Erythroblast (primary cell): ENCODE measurements at places on chromosomes 1 and 21.
A peak's percentile ranks its signal among the peaks of the same experiment; 100 is the strongest.

DNA sequence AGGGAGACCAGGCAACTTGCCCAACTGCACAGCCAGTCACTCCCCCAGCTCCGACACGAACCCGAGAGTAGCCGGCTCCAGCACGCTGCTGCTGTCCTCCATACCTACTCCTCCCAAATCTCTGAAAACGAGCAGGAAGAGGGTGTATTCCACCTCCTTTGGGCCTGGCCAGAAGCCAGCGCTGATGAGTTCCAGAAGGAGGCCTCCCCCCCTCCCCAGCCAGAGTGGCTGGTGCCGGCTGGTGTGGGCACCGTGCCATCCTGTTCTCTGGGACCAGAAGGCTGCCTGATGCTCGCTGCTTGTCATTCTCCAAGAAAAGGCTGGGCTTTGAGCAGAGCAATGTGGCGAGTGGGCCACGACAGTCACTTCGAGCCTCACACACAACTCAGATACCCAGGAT, 22.2 kb downstream of the KCNN3 start:
- DNase-seq = no peak

DNA sequence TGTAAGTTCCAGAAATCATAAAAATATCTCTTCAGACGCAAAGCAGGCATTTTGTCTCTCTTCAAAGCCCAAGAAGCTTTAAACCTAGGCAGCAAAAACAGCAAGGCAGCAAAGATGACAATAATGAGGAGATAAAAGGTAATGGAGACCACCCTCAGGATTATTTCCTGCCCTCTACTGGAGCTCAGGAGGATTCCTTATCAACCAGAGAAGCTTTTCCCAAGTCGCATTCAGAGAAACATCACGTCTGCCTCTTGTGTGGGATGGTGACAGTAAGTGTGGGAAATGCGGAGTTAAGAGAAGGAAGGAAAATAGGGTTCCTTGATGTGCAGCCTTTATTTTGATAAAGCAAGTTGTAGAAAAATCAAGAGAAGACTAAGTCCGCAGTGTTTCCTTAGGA, 365.8 kb downstream of the RGS7 start:
- DNase-seq = no peak

DNA sequence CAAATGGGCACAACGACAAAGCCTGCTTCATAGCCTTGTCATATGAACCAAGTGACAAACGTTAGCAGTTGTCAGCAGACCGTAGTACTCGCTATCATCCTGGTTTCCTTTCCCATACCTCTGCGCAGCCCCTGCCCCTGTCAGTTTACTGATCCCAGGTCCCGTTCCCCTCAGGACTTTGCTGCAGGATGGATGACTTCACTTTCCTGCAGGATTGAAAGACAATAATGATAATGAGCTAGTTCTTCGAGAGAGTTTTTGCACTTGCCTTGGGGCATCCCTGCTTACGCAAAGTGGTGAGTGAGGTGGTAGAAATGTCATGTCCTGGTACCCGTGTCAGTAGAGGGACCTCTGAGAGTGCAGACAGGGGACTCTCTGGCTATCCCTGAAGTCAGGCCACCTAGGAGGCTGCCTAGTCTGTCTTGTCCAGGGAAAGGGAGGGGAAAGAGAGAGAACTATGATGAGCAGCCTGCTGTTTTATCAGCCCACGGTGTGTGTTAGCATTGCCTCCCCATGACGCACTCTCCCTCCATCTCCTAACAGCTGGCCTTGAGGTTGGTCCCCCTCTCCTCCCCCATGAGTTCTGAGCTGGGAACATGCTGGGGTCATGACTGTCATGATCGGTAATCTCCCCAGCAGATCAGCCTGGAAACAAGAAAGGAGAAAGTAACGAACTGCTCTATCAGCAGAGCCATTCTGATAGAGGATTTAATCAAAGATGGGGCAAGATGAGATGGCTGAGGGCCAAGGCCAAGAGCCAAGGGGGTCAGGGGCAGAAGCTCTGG, 53.7 kb downstream of the ELK4 start:
- DNase-seq = no peak

DNA sequence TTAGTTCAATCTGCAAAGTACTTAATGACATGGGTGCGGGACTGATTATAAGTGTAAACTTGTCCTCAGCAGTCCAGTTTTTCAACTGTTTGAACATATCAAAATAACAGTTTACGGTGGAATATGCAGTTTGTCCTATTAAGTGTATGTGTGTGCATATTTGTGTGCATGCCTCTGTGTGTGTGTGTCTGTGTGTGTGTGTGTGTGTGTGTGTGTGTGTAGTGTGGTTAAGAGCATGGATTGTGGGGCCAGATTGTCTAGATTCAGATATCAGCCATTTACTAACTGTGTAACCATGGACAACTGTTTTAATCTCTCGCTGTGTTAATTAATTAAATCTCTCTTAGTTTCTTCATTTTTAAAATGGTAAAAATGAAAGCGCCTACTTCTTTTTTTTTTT, 39.0 kb downstream of the NEXN start:
- DNase-seq = no peak

GRCh38 chr1:150528196-150528595, 12.6 kb downstream of the FALEC start:
- no peak for DNase-seq

- no peak for DNase-seq
Measured at GRCh38 chr1:169538998-169539871, 47.0 kb downstream of the F5 start.

GRCh38 chr1:77683160-77684148, 996 bp upstream of the ZZZ3 start:
- peak; percentile 93 for DNase-seq

DNA sequence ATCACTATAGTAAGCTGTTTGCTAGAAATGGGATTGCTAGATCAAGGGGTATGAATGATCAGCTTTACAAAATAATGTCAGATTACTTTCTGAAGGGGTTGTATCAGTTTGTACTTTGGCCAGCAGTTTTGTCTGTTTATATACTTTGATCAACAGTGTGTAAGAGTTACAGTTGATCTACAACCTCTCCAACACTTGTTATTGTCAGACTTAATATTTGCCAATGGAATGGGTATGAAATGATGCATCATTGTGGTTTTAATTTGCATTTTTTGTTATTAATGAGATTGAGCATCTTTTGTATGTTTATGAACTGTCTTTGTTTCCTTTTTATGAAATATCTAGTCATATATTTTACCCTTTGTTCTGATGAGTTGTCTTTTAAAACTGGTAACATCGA, 4.3 kb downstream of the TTC3 start:
- no peak for DNase-seq

DNA sequence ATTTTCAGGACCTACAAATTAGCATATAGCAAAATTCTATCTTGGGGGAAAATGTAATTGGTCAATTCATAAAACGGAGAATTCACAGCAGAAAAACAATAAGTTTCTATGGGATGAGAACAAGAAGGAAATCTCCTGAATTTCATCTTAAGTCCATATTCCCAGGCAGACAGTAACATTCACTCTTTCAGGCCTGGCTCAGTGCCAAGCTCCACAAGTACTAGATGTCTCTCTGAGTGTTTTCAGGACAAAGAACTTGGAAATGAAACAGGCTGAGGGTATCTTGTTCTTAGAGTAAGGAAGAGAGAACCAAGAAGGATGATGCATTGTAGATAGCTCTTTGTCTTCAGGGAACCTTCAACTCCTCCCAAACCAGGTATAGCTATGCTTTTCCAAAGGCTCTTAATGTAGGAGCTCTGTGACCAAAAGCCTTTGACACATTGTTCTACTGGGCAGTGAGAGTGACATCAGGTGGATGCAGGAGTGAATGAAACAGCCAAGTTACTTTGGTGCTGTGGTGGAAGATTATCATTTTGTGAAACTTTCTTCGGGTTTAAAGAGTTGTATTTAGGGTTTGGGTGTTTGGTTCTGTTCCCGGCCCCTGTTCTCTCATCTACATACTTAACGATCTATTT, 298.3 kb downstream of the GPATCH2 start:
- no peak for DNase-seq

DNA sequence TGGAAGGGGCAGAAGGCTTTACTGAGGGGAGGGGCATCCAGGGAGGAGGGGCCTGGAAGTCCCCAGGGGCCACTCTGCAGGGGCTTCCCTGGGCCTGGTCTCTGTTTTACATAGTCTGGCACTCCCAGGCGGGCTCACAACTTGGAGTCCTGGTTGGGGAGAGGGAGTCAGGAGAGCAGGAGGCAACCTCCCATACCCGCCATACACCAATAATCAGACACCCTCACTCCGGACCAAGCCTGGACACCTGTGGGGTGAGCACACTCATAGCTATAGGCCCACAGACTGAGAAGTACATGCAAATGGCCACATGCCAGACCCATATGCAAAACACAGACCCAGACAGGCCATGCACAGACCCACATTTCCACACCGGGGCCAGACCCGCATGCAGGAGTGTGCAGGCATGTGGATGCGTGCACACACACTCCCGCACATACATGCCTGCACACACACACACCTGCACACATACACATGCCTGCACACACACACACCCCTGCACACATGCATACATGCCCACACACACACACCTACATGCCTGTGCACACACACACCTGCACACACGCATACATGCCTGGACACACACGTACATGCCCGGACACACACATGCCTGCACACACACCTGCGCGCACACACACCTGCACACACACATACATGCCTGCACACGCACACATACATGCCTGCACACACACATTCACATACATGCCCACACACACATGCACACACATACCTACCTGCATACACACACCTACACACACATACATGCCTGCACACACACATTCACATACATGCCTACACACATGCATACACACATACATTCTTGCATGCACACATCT, 89.5 kb upstream of the RUNX3 start:
- no peak for DNase-seq

GRCh38 chr21:44058652-44058964, 46.5 kb downstream of the TRAPPC10 start:
- DNase-seq = no peak

- no peak for DNase-seq
Measured at GRCh38 chr1:30084909-30085571, 638.3 kb downstream of the MATN1 start.

DNA sequence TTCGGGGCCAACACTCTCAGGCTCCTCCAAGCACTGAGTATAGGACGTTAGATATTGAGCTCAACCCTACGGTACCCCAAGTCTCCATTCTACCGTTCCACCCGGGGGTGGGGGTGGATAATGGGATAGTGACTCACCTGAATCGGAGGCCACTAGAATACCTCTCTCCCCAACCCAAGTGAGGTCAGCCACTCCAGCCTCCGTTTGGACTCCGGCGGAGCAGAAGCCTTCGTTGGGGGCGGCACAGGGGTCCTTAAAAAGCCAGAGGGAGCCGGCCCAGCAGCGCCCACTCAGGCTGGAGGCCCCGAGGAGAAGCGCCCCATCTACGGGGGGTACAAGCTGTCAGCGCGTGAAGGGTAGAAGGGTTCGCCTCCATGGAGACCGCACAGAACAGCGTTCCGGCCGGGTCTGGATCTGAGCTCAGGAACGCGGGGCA, 556 bp downstream of the WDR77 start:
- no peak for DNase-seq

- no peak for DNase-seq
Measured at GRCh38 chr1:75908717-75909152, 23.5 kb downstream of the ASB17 start.

DNA sequence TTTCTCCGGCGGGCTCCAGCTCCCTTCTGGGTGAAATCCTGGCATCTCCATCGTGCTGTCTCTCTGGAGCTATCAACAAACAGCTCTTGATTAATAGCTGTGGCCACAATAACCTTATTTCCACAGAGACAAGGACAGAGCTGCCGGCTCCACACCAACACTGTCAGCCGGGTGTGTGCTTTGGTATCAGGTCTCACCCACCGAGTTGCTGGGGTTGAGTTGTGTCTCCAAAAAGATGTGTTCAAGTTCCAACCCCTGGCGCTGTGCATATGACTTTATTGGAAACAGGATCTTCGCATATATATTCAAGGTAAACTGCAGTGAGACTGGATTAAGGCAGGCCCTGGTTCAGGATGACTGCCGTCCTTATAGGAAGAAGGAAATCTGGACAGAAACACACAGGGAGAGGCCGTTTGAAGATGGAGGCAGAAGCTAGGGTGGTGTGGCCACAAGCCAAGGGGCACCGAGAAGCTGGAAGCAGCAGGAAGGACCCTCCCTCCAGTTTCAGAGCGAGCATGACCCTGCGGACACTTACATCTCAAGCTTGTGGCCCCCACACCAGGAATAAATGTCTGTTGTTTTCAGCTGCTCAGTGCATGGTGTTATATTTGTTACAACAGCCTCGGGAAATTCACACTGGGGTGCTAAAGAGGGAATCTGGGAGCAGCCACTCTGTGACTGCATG, 88.4 kb upstream of the TMPRSS2 start:
- DNase-seq = no peak

- no peak for DNase-seq
Measured at GRCh38 chr21:41668051-41668541, 98.8 kb downstream of the RIPK4 start.

DNA sequence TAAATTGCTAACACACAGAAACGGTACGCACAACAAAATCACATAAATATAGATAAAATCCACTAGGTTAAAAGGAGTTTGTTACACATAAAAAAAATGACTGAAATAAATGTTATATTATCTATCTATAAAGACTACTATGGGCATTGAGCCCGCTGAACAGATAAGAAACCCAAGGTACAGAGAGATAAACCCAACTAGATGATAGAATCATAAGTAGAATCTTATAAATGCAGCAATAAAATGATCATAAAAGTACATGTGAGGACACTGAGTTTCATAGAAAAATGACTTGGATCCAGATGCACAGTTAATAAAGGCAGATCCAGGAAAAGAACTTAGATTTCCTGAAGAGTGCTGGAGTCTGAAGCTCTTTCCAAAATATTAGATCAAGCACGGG, 128.7 kb downstream of the RGS7 start:
- DNase-seq = no peak

- DNase-seq = peak; percentile 59
Measured at GRCh38 chr21:44802396-44803153, 955 bp upstream of the UBE2G2 start.

DNA sequence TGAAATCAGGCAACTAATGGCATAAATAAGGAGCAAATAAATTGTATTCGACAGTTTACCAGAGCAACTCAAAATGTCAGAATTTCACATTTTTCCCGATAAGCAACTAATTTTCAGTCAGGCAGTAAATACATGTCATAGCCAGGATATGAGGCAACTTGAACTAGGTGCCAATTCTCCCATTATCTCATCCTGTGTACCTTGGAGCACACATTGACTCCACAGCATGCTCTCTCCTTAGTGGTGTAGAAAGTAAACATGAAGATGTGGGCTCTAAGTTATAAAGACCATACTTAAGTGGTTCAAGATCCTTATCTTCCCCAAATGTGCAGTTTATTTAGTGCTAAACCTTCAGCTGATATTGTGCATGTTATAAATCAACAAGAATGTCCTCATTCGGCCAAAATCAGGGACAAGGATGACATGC, 197.8 kb downstream of the VAV3 start:
- DNase-seq = no peak

GRCh38 chr1:85615586-85616363, 35.2 kb downstream of the CCN1 start:
- peak; percentile 7 for DNase-seq

- no peak for DNase-seq
Measured at GRCh38 chr1:227944931-227945890, 2.5 kb downstream of the WNT9A start.

DNA sequence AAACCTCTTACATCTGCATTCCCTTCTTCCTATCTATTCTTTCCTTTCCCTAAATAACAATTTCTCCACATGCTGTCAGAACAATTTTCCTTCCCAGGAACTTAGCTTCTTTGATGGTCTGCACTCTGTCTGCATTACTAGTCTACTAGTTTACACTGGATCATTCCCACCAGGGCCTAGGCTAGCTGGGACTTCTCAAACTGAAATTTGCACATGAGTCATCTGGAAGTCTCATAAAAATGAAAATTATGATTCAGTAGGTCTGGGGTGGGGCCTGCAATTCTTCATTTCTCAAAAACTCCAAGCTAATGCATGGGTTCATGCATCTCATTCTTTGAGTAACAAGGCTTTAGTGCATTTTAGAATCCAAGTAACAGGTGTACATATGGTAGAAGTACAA, 74.2 kb downstream of the GABPA start:
- DNase-seq = no peak
